ENCODE measurements at places on chromosomes 12 and 14.

DNA sequence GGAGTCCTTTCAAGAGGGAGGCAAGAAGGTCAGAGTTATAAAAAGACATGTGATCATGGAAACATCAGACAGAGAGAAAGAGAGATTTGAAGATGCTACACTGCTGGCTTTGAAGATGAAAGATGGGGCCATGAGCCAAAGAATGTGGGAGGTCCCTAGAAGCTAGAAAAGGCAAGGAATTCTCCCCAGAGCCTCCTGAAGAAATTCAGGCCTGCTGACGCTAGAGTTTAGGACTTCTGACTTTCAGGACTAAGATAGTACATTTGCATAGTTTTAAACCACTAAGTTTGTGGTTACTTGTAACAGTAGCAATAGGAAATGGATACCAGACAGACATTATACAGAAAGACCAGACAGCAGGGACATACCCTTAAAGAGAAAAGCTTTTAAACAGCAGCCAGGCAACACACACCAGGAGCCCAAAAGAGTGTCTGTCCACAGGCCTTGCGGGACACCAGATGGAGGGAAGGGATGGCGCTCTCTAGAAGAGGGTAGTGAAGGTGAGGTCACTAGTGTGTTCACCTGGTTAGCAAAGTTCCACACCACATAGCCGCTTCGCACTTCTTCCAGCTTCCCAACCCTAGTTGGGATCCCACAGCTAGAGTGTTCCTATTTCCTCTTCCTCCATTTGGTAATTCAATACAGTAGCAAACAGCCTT is 29.7 kb upstream of the CEBPE start:
- H3K4me1 ChIP-seq, result no peaks in the 10 kb centered on the region
- H3K4me3 ChIP-seq, result no peak overlapping the region
- no peaks in the 10 kb centered on the region for H3K36me3 ChIP-seq
- H3K27me3 ChIP-seq, result no peaks in the 10 kb centered on the region

- no peak overlapping the region for H3K4me3 ChIP-seq
- H3K27ac ChIP-seq, result no peak overlapping the region
- no peak for DNase-seq
- H3K36me3 ChIP-seq, result no peaks in the 10 kb centered on the region
These were observed 74.2 kb downstream of the NOC4L start for GRCh38 chr12:132218527-132218875.

DNA sequence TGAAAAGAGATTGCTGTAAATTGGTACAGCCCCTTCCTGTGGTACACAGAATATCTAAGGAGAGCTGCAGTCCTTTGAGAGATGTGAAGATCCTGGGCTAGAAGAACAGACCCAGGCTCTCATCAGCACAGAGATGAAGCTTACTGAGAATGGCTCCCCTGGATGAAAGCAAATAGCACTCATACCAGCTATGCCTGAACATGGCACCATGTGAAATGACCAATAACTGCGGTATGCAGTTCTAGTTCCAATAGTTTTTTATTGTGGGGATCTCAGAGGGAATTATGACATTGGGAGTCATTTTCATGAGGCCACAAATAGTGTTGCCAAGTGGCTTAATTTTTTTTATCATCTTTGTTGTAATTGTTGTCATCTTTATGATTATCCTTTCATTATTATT is 15.4 kb upstream of the TRHDE start:
- H3K4me3 ChIP-seq, result no peak overlapping the region
- DNase-seq, result no peak
- H3K27me3 ChIP-seq, result no peaks in the 10 kb centered on the region
- no peaks in the 10 kb centered on the region for H3K4me1 ChIP-seq
- no peak overlapping the region for H3K27ac ChIP-seq
- H3K36me3 ChIP-seq, result no peaks in the 10 kb centered on the region

GRCh38 chr12:40668099-40668529 is 24.1 kb upstream of the CNTN1 start:
- no peak overlapping the region for H3K4me3 ChIP-seq
- no peak overlapping the region for H3K27ac ChIP-seq
- no peaks in the 10 kb centered on the region for H3K36me3 ChIP-seq
- DNase-seq, result no peak
- no peaks in the 10 kb centered on the region for H3K27me3 ChIP-seq

DNA sequence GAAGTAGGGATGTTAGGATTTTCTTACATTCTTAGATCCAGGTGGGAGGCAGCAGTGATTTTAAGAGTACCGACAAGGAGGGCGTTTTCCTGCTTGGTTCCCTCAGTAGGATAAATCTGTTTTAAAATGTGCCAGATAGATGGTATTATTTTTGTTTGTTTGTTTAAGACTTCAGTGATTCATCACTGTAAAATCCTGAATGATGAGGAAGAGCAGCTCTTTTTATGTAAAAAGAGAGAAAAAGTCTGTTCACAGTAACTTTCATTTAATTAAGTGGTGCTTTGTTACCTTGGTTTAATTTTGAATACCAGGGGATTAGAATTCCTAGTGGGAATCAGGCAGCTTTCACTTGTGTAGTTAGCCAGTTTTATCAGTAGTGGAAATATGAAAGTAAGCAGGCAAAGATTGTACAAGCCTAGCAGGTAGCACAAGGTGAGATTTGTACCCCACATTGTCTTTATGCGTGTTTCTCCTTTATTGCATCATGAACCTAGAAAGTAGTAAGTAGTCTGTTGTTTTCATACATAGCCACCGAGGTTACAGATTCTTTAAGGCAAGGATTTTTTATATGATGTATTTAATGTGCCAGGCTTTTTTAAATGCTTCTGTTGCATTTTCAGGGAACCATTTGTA is 349.6 kb downstream of the CCDC91 start:
- no peak for DNase-seq
- no peaks in the 10 kb centered on the region for H3K4me1 ChIP-seq

DNA sequence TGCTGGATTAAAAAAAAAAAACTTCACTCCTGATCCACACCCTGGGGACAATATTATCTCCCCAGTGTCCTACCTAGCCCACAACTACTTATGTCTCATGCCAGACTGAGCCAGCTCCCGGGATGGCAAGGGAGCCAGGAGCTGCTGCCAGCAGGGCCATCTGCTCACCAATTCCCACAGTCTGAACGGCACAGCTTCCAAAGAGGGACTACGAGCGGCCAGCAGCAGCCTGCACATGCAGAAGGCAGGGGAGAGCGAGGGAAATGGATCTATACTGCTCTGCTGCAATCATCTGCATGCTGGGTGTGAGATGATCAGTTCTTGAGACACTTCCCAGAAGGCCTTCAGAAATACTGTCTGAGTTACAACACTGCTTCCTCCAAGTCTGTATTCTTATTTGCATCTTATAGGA is 11.1 kb downstream of the SSH1 start:
- H3K27me3 ChIP-seq, result no peaks in the 10 kb centered on the region
- no peak overlapping the region for H3K27ac ChIP-seq

DNA sequence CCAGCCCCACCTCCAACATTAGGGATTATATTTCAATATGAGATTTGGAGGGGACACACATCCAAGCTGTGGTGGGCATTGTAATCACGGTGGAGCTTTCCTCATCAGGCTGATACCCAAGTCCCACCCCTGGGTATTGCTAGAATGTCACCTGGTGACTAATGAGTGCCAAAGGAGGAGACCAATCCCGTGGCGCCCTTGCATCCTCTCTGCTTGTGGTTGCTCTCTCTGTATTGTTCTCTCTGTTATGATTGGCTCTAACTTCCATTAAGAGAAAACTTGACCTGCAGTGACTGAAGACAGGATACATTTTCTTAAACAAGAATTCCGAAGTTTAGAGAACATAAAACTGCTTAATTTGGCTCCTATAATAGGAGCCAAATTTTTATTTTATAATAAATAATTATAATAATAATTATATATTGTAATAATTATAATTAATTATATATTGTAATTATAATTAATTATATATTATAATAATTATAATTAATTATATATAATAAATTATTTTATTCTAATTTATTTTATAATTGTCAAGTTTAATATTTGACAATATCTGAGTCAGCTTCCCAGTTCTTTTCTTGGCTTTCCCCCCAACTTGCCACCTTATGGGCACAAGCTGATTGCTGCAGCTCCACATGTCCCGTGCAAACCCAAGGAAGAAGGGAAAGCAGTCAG is 420.1 kb downstream of the DIO2 start:
- no peak overlapping the region for H3K27ac ChIP-seq
- no peak for DNase-seq
- H3K4me1 ChIP-seq, result no peaks in the 10 kb centered on the region

DNA sequence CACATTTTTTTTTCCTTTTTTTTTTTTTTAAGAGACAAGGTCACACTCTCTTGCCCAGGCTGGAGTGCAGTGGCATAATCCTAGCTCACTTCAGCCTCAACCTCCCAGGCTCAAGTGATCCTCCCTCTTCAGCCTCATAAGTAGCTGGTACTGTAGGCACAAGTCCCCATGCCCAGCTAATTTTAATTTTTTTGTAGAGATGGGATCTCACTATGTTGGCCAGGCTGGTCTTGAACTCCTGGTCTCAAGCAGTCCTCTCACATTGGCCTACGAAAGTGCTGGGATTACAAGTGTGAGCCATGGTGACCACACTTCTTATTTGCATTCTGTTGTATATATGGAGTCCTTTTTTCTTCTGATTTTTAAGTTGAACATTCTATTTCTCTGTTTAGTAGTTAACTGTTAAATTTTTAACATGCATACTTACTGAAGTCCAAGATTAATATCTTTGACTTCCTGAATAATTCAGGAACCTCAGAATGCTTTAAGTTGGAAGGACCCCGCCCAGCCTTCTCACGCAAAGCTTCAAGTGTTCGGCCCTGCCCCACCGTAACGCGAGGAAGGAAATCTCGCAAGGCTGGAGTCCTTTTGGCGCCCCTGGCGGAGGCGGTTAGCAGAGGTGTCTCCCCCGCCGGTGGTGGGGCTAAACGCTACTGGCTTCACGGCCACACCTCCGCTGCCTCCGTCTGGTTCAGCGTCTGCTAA is 21.6 kb downstream of the SPATS2 start:
- no peaks in the 10 kb centered on the region for H3K4me1 ChIP-seq
- H3K27me3 ChIP-seq, result no peaks in the 10 kb centered on the region
- no peak overlapping the region for H3K4me3 ChIP-seq
- H3K36me3 ChIP-seq, result no peaks in the 10 kb centered on the region

DNA sequence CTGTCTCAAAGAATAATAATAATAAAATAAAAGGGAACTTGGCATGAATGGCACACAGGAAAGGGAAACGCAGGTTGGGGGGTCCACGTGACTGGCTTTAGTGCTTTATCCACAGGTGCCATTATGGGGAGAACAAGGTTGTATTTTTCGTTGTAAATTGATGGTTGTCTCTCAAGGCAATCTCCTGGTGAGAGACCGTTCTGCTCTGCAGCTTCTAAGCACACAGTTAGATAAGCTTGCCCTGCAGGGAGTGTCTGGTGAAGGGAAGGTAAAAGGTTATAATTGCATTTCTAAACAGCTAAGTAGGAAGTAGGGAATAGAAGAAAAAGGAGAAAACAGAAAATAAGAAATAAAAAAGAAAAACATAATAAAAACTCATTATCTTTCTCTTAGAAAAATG is 69.1 kb upstream of the CPSF6 start:
- no peaks in the 10 kb centered on the region for H3K27me3 ChIP-seq
- H3K27ac ChIP-seq, result no peak overlapping the region
- no peak for DNase-seq
- H3K36me3 ChIP-seq, result no peaks in the 10 kb centered on the region
- H3K4me1 ChIP-seq, result peaks cover 7% of the 10 kb centered on the region

Measured in iPS DF 6.9 (cell line).